ENCODE measurements at places on chromosomes 16 and 17.

DNA sequence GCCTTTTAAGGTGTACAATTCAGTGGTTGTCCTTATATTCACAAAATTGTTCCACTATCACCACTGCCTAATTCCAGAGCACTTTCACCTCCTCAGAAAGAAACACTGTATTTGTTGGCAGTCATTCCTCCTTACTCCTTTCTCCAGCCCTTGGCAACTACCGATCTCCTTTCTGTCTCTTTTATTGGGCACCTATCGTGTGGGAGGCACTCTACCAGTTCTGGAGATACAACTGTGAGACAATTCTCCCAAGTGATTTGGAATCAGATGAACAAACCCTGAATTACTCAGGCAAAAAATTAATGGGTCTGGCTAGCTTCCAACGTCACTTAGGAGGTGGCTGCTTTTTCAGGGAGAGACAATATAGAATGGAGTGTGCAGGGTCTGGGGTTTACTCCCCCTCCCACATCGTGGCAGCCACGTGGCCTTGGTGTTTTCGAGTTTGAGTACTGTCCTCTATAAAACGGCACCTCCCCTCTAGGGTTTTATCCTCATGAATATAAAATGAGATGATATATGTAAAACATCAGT lies 63.9 kb downstream of the SHISA9 start:
- no peak for DNase-seq

DNA sequence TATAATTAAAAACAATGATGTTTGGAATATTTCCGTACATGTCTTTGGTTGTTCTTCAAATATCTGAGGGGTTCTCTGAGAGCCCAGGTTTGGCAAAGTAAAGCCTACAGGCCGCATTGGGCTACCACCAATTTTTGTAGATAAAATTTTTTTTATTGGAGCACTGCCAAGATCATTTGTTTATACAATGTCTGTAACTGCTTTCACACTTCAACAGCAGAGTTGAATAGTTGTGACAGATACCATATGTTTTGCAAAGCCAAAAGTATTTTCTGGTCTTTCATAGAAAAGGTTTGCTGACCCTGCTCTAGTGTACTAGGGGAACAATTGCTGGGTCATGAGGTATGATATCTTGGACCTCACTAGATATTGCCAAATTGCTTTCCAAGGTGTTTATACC lies 10.5 kb downstream of the PPM1D start:
- DNase-seq: no peak

DNA sequence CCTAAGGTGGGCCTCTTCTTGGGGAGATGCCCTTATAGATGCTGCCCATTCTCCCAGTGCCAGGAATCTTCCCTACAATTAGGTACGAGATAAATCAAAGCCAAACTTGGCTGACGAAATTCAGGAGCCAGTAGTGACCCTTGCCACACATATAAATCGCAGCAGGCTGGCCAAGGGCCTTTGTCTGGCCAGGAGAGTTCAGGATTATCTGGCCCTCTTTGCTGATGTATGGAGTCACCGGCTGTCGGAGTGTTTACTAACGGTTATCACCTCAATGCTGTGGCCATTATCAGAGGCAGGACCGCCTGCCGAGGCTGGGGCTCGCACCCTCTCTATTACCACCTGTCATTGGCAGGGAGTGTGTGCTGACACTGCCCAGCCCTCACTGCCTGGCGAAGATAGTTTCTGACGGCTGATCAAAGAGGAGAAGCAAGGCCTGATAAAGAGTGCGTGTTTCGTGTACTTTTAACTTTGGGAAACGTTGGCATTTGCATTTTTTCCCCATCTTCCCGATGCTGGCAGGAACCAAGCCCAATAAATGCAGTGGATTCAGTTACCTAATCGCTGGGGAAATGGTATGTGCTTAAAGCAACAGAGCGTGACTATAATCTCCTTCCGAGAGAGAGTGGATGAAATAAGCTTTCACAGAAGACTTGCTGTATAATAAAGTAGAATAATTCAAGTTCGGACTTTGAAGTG lies 32.8 kb upstream of the TBX2 start:
- DNase-seq: no peak

GRCh38 chr16:3182608-3183444 lies 5.2 kb upstream of the OR1F1 start:
- peak; percentile 87 for DNase-seq

DNA sequence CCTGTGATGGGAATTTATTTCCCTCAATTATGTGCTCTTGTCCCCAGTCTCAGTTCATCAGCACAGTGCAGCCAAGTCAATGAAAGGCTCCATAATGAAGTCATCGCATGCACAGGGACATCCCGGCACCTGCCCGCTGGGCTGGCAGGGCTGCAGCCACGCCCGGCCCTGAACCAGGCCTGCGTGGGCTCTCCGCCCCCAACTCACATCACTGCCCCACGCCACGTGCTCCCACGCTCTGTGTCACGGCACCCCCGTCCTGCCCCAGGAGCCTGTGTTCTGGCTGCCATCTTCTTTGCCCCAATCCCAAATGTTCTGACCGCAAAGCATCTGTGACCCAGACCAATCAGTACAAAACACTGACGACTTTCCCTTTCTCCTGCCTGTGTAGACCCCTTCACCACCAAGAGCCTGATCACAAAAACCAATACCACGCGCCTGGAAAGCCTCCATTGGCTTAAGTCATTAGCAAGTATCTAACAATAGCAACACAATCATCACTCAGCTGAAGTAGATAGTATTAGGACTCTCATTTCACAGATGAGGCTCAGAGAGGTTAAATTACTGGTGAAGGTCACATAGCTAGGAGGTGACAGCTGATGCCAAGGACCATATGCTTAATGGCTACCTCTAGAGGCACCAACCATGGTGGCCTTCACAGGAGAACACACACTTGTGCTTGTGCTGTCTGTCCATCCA lies 202.5 kb downstream of the ZFHX3 start:
- DNase-seq: no peak

DNA sequence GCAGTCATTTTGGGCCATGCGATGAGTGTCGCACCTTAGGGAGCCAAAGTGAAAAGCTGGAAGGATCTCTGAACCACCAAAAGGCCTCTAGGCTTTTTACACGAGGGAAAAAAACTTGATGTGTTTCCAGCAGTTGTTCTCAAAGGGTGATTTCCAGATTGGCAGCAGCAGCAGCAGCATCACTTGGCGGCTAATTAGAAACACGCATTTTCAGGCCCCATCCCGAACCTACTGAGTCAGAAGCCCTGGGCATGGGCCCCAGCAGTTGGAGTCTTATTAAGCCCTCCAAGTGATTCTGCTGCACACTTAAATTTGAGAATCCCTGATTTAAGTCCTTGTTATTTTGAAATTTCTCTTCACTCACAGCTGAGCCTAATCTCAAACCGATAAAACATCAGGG lies 25.3 kb upstream of the PYY start:
- DNase-seq: no peak

DNA sequence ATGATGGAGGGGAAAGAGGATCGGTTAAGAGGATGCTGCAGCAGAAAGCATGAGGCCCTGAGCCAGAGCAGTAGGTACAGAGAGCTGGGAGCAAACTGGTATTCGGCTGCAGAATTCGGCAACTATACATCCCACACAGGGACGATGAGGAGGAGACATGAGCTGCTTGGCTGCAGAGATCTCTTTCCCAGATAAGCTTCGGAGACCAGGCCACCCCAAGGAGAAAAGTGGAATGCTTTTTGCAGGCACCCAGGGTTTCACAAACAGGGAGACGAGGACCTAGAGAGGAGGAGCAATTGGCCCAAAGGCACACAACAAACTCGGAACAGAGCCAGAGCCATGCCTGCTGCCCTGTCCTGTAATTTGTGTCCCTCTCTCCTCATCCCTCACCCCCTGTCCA lies 62.0 kb downstream of the TMEM132E start:
- DNase-seq: no peak

DNA sequence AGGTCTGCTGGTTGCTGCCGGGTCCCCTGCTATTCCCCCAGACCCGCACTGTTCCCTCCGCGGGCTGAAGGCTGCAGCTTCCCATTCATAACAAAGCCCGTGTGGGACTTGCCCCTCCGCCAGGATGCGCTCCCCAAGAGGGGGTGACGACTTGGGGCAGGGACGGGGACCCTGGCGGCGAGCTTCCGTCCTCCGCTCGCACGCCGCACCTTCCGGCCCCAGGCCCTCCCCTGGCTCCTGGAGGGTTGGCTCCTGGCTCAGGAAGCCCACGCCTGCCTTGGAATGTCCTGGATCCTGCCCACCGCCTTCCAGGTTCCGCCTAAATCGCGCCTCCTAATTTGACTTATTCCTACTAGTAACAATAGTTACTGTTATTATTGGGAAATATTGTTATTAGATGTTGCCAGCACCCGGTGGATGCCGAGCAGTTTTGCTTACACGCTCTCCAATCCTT lies 1.1 kb upstream of the TFAP4 start:
- peak; percentile 80 for DNase-seq

- no peak for DNase-seq
Measured at GRCh38 chr17:73833775-73834488, 189.7 kb upstream of the SDK2 start.

- DNase-seq: no peak
Measured at GRCh38 chr16:1199347-1200013, 25.6 kb downstream of the TPSG1 start.

DNA sequence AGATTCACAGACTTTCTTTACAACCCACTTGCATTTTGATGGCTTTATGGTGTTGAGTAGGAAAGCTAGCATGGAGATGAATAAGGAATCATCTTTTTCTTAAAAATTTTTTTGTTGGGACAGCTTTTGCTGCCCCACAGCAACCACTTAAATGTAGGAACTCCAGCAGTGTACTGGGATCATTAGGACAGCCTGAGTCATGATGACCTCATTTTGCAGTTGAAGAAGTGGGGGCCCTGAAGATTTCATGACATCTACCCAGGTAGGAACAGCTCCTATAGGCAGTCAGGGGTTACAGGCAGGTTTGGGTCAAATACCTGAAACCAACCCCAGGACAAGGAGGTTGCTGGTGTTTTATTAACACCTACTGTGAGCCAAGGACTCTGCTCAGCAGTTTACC lies 2.1 kb downstream of the METTL22 start:
- DNase-seq: peak; percentile 30

DNA sequence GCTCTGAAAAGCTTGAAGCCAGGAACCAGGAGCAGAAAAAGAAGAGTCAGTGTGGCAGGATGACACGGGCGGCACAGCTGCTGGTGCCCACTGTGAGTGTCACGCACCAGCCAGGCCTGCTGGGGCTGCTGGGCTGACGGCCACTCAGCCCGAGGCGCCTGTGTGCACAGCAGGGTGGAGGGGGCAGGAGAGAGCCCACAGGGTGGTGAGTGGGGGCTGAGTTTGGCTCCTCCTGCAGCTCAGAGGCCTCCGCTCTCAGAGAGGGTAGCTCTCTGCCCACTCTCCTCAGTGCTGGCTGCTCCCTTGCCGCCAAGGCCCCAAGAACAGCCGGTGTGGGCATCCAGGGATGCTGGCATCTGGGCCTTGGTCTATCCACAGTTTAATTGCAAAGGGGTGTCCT lies 59.6 kb downstream of the GSG1L start:
- no peak for DNase-seq

DNA sequence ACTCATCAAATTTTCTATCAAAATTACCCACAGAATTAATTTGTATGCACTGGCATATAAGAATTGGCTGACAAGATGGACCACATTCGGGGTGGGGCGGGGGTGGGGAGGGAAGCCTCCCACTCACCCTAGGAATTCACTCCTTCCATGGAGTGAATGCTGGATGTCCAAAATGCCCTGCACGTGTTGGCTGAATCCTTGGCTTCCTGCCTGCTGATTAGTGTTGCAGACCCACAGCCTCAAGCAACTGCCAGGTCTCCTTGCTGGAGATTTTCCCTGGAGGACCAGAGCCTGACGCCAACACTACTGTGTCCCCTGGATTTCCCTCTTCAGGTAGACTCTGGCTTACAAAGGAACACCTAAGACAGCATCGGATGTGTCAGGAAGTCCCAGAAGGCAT lies 575.7 kb upstream of the CDH11 start:
- no peak for DNase-seq

GRCh38 chr17:63476854-63477479 lies at the start of gene ACE:
TSS of gene ACE (plus strand) at chr17:63477061. CDS start at chr17:63477095, 34 bp downstream.
- DNase-seq: no peak

DNA sequence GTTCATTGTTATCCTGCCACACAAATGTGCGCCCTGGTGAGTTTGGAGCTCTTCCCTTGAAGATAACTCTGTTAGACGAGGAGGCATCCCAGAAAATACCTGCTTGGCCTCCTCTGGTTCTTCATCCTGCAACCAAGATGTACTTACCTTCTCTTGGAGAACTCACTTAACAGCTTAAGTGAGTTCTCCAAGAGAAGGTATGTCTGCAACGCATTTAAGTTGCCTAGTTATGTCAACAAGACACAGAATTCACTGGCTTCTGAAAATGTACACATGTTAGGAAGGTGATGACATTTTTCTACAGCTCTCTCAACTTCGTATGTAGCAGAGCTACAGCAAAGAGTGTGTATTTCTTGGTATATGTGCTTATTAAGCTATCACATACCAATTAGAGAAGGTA lies 78.6 kb upstream of the NOG start:
- DNase-seq: no peak

- no peak for DNase-seq
Measured at GRCh38 chr16:4319454-4320421, 3.9 kb downstream of the GLIS2 start.

GRCh38 chr17:4316648-4317047 lies 49.8 kb downstream of the UBE2G1 start:
- DNase-seq: no peak

- DNase-seq: no peak
Measured at GRCh38 chr17:1931844-1932579, 93.1 kb downstream of the RTN4RL1 start.

- DNase-seq: no peak
Measured at GRCh38 chr17:53912117-53912516, 89.4 kb downstream of the KIF2B start.

DNA sequence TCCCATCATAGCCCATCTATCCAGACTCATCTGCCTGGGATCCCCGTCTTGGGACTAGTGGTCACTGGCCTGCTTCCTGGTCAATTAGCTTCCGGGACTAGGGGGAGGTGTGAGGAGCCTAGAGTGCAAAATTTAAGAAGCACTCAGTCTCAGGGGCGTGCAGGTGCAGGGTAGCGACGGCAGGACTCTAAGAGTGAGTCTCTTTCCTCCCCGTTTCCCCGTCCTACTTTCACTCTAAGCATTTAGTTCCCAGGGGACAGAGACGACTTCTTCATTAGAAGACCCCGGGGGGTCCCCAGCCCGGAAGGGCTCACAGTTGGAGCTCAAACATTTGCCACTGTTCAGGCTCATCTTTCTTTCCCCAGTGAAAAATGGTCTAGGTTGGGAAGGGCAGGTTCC lies 677 bp upstream of the ZNHIT3 start:
- DNase-seq: no peak

GRCh38 chr17:62732125-62732524 lies 76.0 kb downstream of the MARCHF10 start:
- no peak for DNase-seq

DNA sequence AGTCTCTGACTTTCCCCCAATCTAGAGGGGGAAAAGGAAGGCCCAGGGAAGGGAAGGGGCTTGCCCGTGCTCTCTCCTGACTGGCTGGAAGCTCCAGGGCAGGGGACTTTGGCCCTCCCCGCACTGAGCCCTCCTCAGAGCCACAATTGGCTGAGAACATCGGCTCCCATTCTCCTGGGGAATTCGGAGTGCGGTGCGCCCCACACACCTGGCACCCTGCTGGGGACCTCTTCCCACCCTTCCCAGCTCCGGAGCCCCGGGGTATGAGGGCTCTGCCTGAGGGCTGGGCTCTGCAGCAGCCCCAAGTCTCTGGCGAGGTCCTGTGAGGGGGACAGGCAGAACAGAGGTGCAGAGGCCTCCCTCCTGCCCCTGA lies 36.0 kb downstream of the PIMREG start:
- DNase-seq: no peak

- peak; percentile 96 for DNase-seq
Measured at GRCh38 chr16:15502041-15502725, 67.8 kb downstream of the BMERB1 start.

Measured in HT1080 (cell line).